SJCRH30 (cell line): ENCODE measurements at places on chromosomes 6 and 20.

GRCh38 chr20:10824750-10825500 is 151.1 kb upstream of the JAG1 start:
- 0 out of 2 replicates have a peak, but pooled peaks cover 5% of the 10 kb centered on the region for H3K27me3 ChIP-seq
- DNase-seq: no peak
- H3K36me3 ChIP-seq: no peaks in the 10 kb centered on the region
- no peak overlapping the region for H3K27ac ChIP-seq

DNA sequence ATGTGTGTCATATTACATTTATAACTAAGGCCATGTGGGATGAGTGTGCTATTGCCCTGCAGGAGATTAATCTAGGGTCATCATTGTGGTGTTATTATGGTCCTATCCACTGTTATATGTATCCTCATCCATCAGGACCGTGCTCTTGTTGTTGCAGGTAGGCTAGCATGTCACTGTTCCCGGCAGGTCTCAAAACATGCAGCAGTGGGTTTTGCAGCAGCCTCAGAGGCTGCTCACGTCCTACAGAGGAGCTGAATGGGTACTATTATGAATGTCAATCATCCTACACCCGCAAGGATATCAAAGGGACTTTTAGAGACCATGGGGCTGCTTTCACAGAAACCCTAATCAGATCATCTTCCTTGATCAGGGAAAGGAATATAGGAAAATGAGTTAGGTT is 318.2 kb downstream of the SAMD5 start:
- H3K36me3 ChIP-seq: no peaks in the 10 kb centered on the region
- DNase-seq: no peak
- no peaks in the 10 kb centered on the region for H3K27me3 ChIP-seq
- no peaks in the 10 kb centered on the region; the same call in 1 of the 2 replicates for H3K4me1 ChIP-seq
- no peak overlapping the region for H3K4me3 ChIP-seq

DNA sequence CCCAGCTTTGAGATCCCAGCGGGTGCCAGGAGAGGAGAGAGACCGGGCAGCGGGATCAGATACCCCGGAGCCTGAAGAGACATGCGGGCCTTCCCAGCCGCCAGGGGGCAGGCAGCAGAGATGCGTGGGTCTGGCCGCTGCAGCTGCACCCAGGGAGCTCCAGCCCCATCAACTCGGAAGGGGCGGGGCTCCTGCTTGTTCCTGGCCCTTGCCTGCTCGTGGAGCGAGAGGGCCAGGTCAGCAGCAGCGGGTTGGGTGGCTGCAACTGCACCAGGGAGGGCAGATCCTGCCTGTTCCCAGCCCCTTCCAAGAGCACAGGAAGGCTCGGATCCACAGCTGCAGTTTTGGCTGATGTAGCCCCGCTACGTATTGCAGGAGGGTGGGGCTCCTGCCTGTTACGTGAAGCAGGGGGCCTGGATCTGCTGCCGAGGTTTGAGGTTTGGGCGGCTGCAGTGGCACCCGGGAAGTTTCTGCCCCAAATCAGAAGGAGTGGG is 532.8 kb downstream of the RFPL4B start:
- H3K27me3 ChIP-seq: no peaks in the 10 kb centered on the region
- no peaks in the 10 kb centered on the region for H3K36me3 ChIP-seq
- DNase-seq: no peak
- H3K4me3 ChIP-seq: no peak overlapping the region
- peaks cover 15% of the 10 kb centered on the region; the same call in 1 of the 2 replicates for H3K4me1 ChIP-seq
- H3K27ac ChIP-seq: 0 out of 2 replicates have a peak overlapping the region, but pooled peaks have one; percentile 22

GRCh38 chr6:51450248-51450957 is 631.7 kb downstream of the TFAP2B start:
- no peaks in the 10 kb centered on the region for H3K36me3 ChIP-seq
- H3K4me1 ChIP-seq: 0 out of 2 replicates have a peak, but pooled peaks cover under 1% of the 10 kb centered on the region
- H3K4me3 ChIP-seq: no peak overlapping the region
- no peak for DNase-seq
- H3K27ac ChIP-seq: no peak overlapping the region
- no peaks in the 10 kb centered on the region for H3K27me3 ChIP-seq

DNA sequence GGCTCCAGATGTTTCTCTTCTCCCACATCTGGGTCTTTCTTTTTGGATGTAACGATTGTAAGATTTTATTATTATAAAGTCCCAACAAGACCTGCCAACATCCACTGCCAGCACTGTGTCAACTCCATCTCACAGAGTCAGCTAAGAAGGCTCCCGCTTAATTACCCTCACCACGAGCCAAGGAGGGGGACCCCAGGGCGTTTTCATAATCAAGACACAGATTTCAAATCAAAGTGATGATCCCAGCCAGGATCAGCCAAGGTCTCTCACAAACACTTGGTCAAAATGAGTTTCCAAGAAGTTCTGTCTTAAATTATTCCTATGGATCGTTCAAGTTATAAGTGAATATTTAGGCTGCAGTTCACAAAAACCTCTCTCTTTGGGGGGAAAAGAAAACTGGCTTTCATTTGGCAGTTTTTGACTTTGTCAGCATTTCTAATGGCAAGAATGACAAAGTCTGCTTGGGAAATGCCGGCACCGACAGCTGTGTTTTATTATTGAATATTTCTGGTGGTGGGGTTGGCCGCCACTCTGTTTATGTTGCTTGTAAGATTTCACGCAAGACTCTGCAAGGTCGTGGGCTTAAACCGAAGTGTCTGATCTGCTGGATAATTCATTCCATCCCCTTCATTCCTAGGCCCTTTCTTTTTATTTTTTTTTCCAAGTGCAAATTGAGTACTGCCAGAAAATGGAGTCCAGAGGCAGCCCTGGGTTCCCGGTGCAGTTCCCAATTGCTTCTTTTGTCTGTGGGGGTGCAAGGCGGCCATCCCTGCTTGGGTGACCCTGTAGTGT is 170.2 kb upstream of the PMEPA1 start:
- DNase-seq: peak; percentile 64
- H3K36me3 ChIP-seq: no peaks in the 10 kb centered on the region
- H3K4me1 ChIP-seq: peaks cover 40% of the 10 kb centered on the region

GRCh38 chr20:62662422-62662821 is 20.1 kb downstream of the SLCO4A1 start:
- no peak for DNase-seq
- H3K36me3 ChIP-seq: no peaks in the 10 kb centered on the region
- no peak overlapping the region for H3K27ac ChIP-seq
- peaks cover 13% of the 10 kb centered on the region for H3K27me3 ChIP-seq
- H3K4me1 ChIP-seq: peaks cover 6% of the 10 kb centered on the region; the same call in 1 of the 2 replicates
- no peak overlapping the region for H3K4me3 ChIP-seq

DNA sequence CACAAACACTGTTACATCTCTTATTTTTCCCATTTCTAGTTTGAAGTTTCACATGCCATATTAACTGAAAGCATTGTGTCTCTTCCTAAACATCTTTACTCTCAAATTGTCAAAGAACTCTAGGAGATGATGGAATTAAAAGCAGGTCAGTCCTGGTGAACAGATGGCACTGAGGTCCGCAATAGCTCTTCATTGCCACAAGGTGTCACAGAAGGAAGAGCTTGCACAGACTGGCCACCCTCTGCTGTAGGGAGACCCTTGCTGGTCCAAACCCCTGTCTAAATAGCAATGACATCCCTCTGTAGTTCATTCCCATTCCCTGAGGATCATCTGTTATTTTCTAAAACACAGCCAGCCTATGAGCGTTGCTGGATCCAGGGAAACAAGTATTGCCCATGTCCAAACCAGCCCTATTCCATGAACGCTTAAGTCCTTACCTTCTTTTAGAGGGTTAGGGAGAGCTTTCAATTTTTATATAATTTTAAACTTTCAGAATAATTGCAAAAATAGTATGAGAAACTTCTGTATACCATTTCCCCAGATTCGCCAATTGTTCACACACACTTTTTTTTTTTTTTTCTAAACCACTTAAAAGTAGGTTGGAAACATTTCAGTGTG is 10.1 kb upstream of the HDAC2 start:
- DNase-seq: peak; percentile 53
- H3K36me3 ChIP-seq: no peaks in the 10 kb centered on the region
- H3K4me3 ChIP-seq: no peak overlapping the region
- no peaks in the 10 kb centered on the region for H3K27me3 ChIP-seq
- H3K4me1 ChIP-seq: no peaks in the 10 kb centered on the region

DNA sequence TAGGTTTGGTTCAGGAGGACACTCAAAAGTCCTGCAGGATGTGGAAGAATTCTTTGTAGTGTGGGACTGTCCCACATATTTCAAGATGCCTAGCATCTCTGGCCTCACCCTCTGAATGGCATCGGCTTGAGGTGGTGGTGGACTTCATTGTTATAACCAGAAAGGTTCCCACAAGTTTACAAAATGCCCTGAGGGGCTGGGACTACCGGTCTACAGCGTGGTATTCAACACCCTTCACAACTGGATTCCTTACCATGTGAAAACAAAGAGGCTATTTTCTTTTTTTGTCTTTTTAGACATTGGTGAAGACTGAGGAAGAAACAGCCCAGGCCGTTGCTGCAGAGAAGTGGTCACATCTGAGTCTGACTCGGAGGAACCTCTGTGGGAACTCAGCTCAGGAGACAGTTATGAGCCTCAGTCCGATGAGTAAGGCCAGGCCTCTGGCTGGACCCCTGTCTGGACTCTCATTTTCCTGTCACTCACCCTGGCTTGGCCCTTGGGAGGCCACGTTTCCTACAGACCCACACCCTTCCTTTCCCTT is 15.2 kb downstream of the PGBD1 start:
- peaks cover 13% of the 10 kb centered on the region for H3K36me3 ChIP-seq
- H3K4me3 ChIP-seq: no peak overlapping the region
- no peak for DNase-seq
- H3K27ac ChIP-seq: no peak overlapping the region
- H3K4me1 ChIP-seq: no peaks in the 10 kb centered on the region

DNA sequence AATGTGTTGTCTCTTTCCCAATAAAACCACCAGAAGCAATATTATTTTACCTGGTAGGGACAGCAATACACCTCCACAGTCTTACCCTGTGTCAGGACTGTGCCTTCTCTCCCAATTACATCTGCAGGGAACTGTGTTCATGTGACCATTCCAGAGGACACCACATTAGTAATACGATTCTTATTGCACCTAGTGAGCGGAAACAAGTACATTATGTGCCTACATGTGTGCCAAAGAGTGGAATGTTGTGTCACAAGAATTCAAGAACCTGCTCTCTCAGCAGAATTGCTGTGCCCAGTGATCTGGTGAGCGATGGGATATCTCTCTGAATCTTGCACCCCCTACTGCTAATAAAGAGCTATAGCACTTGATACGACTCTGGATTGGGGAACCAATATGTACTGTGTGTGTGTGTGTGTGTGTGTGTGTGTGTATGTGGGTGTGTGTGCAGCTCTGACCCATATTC is 57.4 kb upstream of the FOXC1 start:
- DNase-seq: no peak
- H3K27me3 ChIP-seq: no peaks in the 10 kb centered on the region
- H3K36me3 ChIP-seq: no peaks in the 10 kb centered on the region
- H3K4me1 ChIP-seq: no peaks in the 10 kb centered on the region
- no peak overlapping the region for H3K4me3 ChIP-seq

GRCh38 chr20:51076786-51077685 is 54.1 kb upstream of the KCNG1 start:
- H3K4me1 ChIP-seq: no peaks in the 10 kb centered on the region
- peaks cover 3% of the 10 kb centered on the region; the same call in 1 of the 2 replicates for H3K27me3 ChIP-seq
- no peak overlapping the region for H3K4me3 ChIP-seq
- H3K36me3 ChIP-seq: no peaks in the 10 kb centered on the region

DNA sequence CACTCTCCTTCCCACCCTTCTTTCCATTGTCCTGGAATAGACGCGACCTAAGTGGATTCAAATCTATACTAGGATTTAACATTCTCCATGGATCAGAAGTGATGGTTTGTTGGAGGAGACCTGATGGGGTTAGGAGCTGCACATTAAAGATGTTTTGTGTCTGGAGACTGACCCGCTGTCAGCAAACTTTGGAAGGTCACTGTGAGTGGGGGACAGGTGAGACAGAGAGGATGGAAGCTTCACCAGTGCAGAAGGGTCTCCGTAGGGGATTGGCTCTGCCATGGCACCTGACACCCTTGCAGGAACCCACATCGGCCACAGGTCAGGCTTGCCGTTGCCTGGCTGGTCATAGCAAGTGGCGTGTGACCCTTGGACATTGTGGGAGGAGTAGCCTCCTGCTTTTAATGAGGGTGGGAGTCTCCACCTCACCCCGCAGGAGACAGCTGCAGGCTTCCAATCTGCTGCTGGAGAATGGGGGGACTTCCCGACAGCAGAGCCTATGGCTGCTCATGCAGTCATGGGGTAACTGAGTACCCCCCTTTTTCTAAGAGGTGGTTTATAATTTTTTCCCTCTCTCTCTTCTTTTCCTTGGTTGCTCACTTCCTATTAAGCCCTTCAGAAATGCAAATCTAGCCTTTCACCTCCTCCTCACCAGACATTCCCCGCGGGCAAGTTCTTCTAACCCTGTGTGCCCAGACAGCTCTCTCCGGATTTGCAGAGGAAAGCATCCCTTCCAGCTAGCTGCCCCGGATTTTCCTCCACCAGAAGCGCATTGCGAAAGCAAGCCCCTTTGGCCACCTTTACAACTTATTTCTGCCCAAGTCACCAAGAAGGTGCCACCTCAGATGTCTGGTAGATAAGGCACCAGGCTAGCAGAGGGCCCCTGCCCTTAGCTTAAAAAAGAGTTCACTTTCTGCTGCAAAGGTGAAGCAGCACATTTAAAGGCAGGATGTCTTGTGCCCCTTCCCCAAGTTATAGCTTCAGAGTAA is 53.5 kb downstream of the DACT2 start:
- DNase-seq: no peak
- H3K4me1 ChIP-seq: no peaks in the 10 kb centered on the region
- peaks cover 10% of the 10 kb centered on the region for H3K27me3 ChIP-seq

DNA sequence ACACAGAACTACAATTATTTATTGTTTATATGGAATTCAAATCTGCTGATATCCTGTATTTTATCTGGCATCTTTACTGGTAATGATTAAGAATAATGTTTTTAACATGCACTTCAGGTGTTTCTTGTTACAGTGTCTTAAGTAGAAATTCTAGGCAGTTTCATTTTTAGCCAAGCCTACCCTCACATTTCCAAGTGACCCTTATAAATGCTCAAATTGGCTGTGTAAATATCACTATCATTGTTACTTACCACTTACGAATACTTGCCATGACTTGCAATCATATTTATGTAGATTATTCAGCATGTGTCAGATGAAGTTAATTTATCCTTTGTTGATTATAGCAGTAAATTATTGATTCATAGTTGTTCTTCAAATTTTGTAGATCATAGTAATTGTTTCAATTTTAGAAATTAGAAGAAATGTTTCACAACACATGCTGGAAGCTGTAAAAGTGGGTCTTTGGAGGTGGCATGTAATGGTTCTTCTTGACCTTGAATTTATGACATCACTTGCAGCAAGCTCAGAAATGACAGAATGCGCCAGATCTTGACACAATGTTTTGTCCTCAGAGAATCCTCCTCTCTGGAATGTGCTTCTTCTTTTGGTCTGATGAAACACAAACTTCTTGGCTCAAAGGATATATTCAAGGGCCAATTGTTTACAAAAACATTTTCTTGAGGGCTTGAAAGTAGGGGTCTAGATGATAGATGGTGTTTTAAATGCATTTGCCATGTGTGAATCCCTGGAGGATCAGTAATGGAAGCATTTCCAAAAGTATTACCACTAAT is 471.8 kb downstream of the COL12A1 start:
- DNase-seq: no peak
- H3K27me3 ChIP-seq: no peaks in the 10 kb centered on the region
- H3K27ac ChIP-seq: no peak overlapping the region
- H3K36me3 ChIP-seq: no peaks in the 10 kb centered on the region
- H3K4me1 ChIP-seq: peaks cover 31% of the 10 kb centered on the region
